Epithelial cell of proximal tubule (primary cell): ENCODE measurements at places on chromosomes 3 and 15. TPM values are rescaled to one million over a fixed set of nuclear protein-coding genes. Genes with fewer than 3 reads are reported as not detected.
A peak's percentile ranks its signal among the peaks of the same experiment; 100 is the strongest.

DNA sequence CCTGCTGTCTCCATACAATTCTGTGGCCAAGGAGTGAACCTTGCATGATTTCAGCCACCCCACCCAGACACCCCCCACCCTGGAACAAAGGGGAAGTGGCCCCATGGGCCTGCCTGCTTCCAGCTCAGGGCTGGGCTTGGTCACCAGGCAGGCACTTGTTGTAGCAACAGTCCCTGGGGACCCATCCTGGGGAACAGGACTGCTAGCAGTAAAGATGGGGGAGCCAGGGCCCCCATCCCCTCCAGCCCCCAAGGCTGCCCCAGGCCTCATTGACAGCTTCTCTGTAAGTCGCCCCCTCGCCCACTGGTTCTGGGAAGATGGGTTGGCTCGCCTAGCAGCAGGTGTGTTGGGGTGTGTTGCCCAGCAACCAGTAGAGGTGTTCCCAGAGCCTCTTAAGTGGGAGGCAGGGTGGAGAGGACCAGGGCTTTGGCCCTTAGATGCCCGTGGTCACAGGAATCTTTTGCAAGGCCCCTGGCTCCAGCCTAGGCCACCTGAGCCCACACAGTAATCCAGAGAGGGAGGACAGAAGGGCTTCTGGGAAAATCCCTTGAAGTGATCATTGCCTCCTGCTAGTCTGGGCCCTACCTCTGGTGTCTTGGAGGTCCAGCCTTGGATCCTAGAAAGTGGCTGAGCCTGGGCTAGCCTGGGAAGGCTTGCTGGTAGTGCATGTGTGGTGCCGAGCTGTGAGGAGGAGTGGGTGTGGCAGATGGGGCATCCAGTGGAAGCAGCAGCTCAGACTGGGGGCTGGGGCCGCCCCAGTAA, 48.9 kb downstream of the CYP11A1 start:
- DNase-seq, result no peak

- no peak for DNase-seq
These were observed 703 bp downstream of the PEAK1 start for GRCh38 chr15:77418966-77419835.

DNA sequence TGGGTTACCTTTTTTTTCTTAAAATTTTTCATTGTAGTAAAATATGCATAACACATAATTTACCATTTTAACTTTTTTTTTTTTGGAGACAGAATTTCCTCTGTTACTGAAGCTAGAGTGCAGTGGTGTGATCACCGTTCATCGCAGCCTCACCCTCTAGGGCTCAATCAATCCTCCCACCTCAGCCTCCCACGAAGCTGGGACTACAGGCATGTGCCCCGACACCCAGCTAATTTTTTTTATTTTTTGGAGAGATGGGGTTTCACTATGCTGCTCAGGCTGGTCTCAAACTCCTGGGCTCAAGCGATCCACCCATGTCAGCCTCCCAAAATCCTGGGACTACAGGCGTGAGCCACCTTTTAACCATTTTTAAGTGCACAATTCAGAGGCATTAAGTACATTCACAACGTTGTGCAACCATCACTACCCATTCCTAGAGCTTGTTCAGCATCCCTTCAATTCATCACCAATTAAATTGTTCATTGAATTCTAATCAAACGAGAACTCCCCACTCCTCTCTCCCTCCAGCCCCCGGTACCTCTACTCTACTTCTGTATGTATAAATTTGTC, 44.6 kb downstream of the BHLHE40 start:
- DNase-seq, result no peak

Gene CHRM5
- total RNA-seq, result not detected in 2 replicates

DNA sequence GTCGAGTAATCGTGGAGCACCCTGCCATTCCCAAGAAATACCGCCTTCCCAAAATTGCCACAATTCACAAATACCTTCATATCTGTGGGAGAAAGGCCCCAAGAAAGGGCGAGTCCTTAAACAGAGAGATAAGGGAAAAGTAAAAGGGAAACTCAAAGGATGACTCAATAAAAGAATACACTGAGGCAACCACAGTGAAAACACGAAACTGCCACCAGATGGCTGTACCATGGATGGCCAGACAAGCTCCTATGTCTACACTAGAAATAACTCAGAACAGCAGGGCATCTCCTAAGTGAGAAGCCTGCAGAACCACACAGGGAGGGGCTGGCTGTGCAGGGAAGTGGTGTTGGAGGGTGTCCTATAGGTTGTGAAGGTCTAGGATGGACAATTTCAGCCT, 25.0 kb downstream of the SRGAP3 start:
- no peak for DNase-seq

DNA sequence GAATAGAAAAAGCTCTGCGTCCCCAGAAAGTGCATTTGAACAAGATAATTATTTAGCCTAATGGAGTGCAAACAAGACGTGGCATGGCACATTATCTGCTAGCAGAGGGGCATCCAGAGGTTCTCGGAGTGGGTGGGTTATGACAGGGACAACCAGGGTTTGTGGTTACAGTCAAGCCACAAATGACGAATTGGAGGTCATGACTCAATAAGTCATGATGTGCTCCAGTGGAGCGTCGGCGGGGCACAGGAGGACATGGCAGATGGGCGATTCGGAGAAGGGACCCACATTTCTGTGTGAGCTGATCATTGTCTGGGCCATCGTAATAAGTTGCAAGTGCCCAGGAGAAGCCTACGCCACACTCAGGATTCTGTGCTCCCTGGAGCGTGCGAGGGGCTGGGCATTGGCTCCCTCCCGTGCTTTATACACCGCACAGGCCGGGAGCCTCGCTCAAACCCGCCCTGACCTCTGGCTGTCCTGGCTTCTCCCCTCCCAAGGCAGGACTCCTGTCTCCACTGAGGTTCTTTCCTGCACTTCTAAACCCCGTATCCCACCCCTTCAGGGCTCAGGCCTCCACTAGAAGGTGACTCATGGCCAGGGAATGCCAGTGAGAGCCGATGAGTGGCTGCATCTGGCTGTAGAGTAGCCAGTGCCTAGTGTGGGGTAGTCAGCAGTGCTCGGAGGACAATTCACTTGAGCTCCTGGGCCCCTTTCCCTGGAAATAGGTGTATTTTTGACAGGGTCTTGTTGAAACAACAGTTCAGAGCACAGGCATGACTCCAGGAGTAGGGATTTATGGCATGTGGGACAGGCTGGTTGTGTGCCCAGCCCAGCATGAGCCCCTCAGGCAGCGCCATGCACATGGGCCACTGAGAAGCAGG, 67.4 kb downstream of the GRIP2 start:
- DNase-seq, result peak; percentile 88

GRCh38 chr15:78685159-78685921, 44.3 kb upstream of the CHRNB4 start:
- DNase-seq, result no peak

Gene RAB43
- total RNA-seq, result 14.5 and 22.4 TPM in 2 replicates

- peak; percentile 55 for DNase-seq
These were observed 6.3 kb downstream of the LRRC31 start for GRCh38 chr3:169863458-169863899.

Gene OSTN
- total RNA-seq, result not detected in 2 replicates

- DNase-seq, result no peak
These were observed 334.2 kb upstream of the SEMA6D start for GRCh38 chr15:47383102-47383501.

GRCh38 chr3:38507120-38507519, 11.0 kb downstream of the EXOG start:
- no peak for DNase-seq

- DNase-seq, result no peak
These were observed 94.1 kb downstream of the RAB11A start for GRCh38 chr15:65963358-65963757.

DNA sequence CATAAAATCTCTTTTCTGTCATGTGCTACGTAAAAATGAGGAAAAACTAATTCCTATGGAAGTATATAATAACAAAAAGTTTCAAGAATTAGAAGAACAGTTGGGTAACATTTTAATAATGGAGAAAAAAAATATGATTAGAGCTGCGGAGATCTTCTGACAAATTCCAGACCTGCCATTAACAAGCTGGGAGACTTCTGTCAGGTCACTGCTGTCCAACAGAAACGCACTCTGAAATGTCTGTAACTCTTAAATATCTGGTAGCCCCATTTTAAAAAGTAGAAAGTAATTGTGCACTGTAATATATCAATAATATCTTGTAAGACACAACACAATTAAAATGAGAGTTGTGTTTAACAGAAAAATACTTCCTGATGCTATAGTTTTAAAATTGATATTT, 15.7 kb downstream of the GOLIM4 start:
- no peak for DNase-seq

DNA sequence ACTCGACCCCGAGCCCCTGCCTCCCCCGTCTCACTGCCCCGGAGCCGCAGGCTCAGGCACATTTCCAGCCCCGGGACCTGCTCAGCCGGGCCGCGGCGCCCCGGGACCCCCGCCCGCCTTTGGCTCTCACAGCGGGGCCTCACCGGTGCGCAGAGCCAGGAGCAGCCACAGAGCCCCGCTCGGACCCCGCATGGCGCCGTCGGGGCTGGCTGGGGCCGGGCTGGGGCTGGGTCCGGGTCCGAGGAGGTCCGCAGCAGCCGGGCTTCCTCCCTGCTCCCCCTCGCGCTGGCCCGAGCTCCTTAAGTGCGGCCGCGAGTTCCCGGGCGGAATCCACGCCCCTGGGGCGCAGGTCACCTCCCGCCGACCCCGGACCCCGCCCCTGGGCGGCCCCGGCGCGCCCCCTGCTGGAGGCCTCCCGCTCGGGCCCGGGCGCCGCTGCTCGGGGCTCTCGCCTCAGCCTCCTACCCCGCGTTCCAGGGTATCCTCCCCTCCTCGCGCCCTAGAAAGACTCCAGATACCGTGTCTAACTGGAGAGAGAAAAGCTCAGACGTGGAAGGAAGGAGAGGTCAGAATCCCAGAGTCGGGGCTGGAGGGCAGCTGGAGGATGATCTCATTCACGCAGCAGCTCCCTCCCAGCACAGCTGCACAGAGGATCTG, at the start of gene MELTF:
Gene MELTF (minus strand): TSS at position 307 of the 657 bp plus-strand sequence. CDS start 115 bp downstream, at position 192.
- DNase-seq, result no peak

GRCh38 chr3:186640929-186641328, 730 bp downstream of the FETUB start:
- no peak for DNase-seq

GRCh38 chr3:63949005-63949404, 36.8 kb upstream of the SCAANT1 start:
- no peak for DNase-seq

- DNase-seq, result no peak
These were observed 6.3 kb downstream of the RPP25 start for GRCh38 chr15:74950078-74950908.

GRCh38 chr15:91520850-91521249, 332.7 kb upstream of the SLCO3A1 start:
- no peak for DNase-seq

DNA sequence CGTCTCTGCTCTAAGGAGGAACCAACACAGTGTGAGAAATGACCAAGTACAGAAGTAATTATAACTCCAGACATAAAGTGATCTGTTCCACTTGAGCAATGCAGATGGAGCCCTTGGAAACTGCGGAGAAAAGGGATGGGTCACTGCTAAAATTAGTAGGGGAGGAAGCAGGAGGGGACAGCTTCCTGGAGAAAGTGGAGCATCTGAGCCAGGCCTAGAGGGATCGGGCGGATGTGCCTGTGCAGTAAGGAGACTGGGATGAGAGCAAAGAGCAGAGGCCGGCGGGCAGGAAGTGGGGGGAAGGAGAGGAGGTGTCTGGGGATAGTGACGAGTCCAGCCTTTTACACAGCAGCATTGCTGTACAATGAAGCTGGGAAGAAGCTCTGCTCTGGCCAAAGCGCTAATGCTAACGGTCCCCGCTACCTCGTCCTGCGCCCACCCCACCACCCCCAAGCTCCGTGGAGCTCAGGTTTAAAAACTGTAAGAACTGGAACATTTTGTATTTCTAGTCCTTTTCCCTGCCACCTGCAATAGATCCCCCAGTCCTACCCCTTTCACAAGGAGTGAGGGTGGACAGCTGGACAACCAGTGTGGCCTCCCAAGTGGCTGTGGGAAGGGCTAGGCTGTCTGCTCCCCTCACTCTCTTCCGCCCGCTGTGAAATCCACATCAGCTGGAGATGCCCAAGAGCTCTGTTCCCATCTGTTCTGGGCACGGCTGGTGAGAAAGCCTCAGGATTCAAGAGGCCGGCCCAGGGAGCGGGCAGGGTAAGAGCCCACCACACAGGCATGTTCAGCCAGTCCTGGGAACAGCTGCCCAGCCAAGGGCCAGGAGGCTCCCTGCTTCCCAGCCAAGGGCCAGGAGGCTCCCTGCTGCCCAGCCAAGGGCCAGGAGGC, 53.0 kb upstream of the HES1 start:
- DNase-seq, result no peak

GRCh38 chr3:27553886-27554540, 69.8 kb upstream of the SLC4A7 start:
- DNase-seq, result no peak

GRCh38 chr3:139414608-139415224, 25.3 kb upstream of the COPB2 start:
- DNase-seq, result no peak

Gene C3orf70
- total RNA-seq, result 0.63 and 0.72 TPM in 2 replicates

DNA sequence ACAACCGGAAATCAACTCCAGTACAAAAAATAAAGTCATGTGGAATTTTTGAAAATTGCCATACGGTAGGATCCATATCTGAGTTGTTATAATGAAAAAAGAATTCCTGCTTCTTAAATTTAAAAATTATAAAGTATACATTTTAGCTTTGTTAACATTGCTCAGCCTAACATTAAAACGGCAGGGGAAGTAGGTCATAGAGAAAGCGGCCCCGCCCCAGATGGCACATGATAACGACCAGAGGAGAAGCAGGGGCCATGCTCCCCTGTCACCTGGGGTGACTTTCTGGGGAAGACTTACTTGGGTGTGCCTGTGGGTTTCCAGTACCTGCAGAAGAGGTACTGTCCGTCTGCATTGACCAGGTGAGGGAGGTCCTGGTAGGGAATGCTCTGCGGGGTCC, 921 bp downstream of the MGLL start:
- DNase-seq, result no peak

Gene CPN2
- total RNA-seq, result not detected in 2 replicates

GRCh38 chr15:64938192-64938591, 26.5 kb downstream of the ANKDD1A start:
- DNase-seq, result no peak

Gene MINAR1
- total RNA-seq, result 0.43 and 1.4 TPM in 2 replicates

- DNase-seq, result no peak
These were observed 29.7 kb downstream of the EFCAB12 start for GRCh38 chr3:129398803-129399144.

Gene CHDH
- 4.5 and 9.2 TPM in 2 replicates for total RNA-seq

Gene AADAC
- total RNA-seq, result 0.29 TPM in 1 of 2 replicates, not detected in the other

- DNase-seq, result no peak
These were observed 559.0 kb downstream of the PDCD6IP start for GRCh38 chr3:34357461-34357860.

Gene FGD5
- total RNA-seq, result 0.06 TPM in 1 of 2 replicates, not detected in the other

GRCh38 chr3:196280689-196281440, 6.7 kb downstream of the PCYT1A start:
- no peak for DNase-seq

DNA sequence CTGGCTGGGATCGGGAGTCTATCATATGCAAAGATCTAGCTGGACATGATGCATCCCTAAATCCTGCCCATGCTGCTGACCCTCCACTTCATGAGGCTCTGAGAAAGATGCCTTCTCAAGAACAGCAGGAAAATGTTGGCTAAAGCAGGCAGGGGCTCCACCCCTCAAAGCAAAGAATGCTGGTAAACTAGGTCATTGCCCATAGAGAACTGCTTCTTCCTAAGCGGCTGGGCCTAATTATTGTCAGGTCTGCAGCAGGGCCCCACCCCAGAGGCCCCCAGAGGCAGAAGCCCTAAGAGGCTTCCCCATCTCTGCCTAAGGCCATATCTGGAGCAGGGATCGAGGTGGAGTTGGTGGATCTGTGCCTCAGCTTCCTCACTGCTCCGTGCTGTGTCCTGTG, 447.4 kb upstream of the PROK2 start:
- no peak for DNase-seq

- DNase-seq, result no peak
These were observed 1491.0 kb downstream of the SI start for GRCh38 chr3:163587342-163587741.

Gene NEK10
- total RNA-seq, result 0.06 and 0.07 TPM in 2 replicates

- no peak for DNase-seq
These were observed at the start of gene GABRA5 for GRCh38 chr15:26866298-26867199. GABRA5 (plus strand) TSS chr15:26867062; CDS start chr15:26869249, 2,187 bp downstream.
